ENCODE measurements at places on chromosomes 16 and 17.

DNA sequence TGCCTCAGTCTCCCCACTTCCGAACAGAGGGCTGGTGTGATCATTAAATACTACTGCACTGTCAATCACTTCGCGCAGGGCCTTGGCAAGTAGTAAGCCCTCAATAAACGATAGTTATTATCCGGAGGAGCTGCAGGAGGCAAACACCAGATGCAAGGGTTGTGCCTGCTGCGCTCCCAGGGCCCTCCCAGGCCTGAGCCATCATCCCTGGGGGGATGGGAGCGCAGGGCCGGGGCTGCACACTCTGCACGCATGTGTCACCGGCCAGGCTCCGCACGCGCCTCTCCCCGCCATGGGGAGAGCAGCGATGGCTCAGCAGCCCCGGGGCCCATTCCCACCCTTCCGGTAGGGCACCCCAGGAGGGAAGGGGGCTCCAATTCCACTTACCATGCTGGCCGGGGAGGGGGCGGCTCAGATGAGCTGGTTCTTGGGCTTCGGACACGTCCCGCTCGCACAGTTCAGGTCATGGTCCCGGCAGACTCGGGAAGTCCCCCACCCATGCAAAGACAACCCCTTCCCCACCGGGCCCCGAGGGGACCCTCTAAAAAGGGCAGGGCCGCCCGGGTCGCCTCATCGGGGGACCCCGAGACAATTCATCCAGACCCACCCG, 681 bp downstream of the XPO6 start:
- peak; percentile 11 for DNase-seq

- DNase-seq = no peak
Measured at GRCh38 chr17:75771334-75772281, 6.6 kb upstream of the GALK1 start.

GRCh38 chr16:29977063-29977825, 3.6 kb downstream of the TAOK2 start:
- DNase-seq = no peak

DNA sequence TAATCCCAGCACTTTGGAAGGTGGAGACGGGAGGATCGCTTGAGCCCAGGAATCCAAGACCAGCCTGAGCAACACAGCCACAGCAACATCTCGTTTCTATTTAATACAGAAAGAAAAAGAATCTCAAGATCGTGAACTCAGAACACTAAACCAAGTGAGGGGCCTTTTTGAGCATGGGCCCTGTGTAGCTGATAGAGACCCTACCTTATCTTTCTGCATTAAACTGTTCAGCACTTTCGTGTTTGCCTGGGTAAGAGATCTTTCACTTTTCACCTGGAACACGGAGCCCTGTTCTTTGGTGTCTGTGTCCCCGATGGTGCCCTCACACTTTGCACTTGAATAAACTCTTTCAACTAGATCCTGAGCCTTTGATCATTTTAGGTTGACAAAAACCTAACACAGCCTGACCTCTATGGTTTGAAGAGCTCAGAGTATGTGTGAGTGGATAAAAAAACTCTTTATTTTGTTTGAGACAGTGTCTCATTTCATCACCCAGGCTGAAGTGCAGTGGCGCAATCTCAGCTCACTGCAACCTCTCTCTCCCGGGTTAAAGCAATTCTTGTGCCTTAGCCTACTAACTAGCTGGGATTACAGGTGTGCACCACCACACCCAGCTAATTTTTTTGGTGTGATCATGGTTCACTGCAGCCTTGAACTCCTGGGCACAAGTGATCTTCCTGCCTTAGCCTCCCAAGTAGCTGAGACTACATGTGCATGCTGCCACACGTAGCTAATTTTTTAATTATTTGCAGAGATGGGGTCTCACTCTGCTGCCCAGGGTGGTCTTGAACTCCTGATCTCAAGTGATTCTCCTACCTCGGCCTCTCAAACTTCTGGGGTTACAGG, 83.8 kb upstream of the GRIN2A start:
- DNase-seq = no peak

- no peak for DNase-seq
Measured at GRCh38 chr17:43879723-43880419, 27.5 kb downstream of the MPP2 start.

- no peak for DNase-seq
Measured at GRCh38 chr17:48433896-48434295, 3.9 kb upstream of the SKAP1 start.

DNA sequence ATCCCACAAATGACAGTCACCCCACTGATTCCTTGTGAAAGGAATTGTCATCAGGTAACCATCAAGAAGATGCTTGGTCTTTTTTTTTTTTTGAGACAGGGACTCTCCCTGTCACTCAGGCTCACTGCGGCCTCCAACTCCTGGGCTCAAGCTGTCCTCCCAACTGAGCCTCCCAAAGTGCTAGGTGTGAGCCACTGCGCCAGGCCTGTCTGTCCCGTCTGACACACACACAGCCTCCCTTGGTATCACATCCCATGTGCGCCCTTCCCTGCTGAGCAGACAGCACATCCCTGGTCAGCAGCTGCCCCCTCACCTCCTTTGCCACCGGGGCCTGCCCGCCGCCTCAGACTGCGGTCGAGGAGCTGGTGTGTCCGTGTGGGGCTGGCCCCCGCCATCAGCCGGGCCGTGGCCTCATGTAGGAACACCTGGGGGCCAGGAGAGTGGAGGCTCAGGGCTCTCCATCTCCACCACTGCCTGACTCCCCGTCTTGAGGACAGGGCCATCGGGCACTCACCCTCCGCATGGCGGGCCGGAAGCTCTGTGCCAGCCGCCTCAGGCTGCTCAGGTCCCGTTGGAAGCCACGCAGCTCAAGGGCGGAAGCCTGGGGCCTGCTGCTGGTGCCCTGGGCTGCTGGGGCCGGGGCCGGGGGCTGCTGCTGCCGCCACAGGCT, 23.6 kb downstream of the SREBF1 start:
- DNase-seq = no peak

- DNase-seq = no peak
Measured at GRCh38 chr17:19311421-19312215, 50.9 kb downstream of the B9D1 start.

DNA sequence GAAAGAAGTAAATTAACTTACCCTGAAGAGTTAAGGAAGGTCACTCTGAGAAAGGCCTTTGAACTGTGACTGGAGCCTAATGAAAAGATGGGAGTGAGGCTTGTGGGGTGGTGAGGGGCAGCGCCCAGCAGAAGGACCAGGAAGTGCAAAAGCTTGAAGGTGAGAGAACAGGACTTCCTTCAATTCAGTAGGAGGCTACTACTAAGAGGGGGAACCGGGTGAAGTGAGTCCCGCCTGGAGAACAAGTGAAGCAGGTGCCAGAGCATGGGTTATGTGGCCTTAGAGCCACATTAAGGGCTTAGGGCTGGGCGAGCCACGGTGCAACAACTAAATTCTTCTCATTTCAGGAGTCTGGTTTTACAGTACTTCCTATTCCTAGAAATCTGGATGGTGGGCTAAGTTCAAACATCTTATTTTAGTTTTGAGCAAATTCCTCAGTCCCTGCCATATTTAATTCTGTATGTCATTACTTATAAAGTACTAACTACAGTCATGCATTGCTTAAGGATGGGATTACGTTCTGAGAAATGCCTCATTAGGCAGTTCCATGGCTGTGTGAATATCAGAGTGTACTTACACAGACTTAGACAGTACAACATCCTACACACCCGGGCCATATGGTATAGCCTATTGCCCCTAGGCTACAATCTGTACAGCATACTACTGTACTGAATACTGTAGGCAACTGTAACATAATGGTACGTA, 5.1 kb downstream of the CFAP20 start:
- DNase-seq = no peak

DNA sequence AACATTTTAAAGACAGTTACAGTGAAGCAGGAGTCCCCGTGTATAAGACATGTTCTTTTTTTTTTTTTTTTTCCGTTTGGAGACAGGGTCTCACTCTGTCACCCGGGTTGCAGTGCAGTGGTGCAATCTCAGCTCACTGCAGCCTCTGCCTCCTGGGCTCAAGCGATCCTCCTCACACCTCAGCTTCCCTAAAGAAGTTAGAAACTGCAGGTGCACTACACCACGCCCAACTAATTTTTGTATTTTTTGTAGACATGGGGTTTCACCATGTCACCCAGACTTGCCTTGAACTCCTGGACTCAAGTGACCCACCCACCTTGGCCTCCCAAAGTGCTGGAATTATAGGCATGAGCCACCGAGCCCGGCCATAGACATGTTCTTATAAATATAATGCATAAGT, 3.0 kb downstream of the EVI2B start:
- no peak for DNase-seq

DNA sequence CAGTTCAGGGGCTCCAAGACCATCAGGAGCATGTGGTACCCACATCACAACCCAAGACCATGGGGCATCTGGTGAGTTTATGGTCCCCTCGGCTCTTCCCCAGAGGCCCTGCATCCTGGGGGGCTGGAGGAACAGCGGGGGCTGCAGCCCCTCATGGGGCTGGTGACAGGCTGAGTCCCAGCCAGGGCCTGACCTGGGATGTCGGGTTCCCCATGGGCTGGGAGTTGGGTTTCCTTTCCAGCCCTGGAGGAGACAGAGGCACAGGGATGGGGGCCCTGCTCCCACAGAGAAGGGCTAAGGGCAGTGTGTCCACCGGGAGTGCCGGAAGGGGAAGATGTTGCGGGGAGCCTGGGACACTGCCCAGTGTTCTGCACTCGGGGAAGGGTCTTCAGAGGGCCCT, 82.4 kb downstream of the GOSR1 start:
- no peak for DNase-seq

GRCh38 chr17:17913695-17914332, 58.4 kb downstream of the TOM1L2 start:
- peak; percentile 63 for DNase-seq

- DNase-seq = no peak
Measured at GRCh38 chr17:59641799-59642484, 22.2 kb downstream of the CLTC start.

DNA sequence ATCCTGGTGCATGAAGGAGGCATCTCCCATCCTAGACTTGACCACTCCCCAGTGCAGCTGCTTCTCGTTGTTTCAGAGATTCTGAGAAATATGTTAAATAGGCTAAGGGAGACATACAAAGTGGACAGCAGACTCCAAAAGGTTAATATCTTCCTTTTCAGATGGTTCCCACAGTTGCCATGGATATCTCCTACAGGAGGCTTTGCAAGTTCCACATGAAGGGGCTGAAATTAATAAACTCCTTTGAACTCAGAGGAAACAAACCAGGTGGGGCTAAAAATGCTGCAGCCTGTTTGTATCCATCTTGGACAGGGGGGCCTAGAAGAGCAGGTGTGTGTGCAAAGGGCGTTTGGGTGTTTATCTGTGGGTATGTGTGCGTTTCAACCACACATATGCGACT, 257.4 kb upstream of the XYLT1 start:
- no peak for DNase-seq

DNA sequence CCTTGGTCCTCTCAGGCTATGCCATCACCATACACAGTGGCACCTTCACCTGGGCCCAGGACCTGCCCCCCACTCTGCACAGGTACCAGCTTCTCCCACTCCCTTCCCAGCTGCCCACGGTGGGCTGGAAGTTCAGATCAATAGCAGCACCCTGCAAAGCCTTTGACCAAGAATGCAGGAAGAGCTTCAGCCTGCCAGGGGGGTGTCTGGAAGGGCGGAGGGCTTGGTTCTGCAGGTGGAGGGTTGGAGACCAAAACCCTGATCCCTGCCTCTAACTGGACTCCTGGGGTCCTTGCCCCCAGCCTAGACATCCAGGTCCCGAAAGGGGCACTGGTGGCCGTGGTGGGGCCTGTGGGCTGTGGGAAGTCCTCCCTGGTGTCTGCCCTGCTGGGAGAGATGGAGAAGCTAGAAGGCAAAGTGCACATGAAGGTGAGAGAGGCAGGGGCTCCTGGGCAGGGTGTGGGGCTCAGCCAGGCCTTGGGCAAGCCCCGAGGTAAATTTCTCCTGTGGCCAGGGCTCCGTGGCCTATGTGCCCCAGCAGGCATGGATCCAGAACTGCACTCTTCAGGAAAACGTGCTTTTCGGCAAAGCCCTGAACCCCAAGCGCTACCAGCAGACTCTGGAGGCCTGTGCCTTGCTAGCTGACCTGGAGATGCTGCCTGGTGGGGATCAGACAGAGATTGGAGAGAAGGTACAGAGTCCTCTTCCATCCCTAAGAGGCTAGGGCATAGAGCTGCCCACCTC, 34.3 kb downstream of the ABCC3 start:
- no peak for DNase-seq

GRCh38 chr17:14042411-14042810, 26.9 kb upstream of the COX10 start:
- DNase-seq = no peak

- DNase-seq = no peak
Measured at GRCh38 chr17:59668816-59669215, 38.4 kb downstream of the PTRH2 start.

DNA sequence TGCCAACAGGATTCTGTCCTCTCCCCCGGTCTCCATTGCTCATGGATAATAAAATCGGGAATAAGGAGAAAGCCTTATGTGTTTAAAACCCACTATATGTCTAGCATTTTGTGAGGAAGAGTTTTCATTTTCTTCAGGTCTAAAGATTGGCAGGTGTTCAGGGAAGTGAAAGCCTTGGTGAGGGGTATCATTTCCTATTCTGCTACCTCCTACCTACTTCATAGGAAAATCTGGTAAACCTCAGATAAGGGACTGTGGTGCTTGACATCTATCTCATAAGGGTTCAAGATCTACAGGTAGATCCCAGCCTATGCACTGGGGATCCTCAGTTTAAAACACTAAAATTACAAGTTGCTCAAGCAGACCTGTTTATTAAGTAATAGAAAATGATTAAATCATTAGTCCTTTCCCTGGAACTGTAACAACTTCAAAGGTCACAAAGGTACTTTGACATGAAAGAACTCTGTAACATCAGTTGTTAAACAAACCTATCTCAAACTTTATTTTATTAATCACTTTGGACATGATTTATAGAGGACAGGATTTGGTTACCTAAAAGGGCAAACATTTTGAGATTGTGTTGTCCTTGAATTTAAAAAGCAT, 6.5 kb downstream of the MOSMO start:
- no peak for DNase-seq

GRCh38 chr16:58265480-58266052, 29.3 kb downstream of the PRSS54 start:
- DNase-seq = no peak

DNA sequence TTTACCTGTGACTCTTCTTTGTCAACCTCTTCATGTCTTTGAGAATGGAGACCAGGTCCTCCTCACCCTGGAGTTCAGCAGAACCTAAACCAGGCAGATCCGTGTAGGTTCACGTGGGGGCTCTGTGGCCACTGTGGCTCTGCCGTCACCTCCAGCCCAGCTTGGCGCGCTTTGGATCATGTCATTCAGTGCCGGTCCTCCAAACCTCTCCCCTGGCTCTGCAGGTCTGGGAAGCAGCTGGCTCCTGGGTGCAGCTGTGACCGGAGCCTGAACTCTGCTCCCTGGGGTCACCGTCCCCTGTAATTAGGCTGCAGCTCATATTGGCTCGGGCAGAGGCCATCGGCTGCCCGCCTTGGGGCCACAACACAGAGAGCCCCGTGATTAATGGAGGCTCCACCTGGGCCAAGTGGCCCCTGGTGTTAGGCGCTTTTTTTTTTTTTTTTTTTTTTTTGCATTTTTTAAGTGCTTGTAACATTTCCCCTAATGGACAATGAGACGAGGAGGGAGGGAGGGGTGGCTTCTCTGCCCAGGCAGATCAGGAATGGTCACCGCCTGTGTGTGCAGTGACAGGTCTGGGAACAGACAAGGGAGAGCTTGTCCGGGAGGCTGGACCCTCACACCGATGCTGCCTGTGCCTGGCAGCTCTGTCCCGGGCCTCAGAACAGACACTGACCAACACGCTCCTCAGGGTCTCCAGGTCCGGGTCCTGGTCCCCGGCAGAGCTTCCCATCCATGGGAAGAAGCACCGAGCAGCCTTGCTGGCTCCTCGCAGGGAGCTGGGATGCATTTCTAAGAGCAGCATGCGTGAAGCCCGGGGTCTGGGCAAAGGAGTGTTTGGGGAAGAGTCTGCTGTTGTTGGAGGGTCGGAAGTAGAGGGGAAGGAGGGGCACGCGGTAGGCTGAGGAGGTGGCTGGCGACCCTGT, 247.9 kb downstream of the SEC14L1 start:
- DNase-seq = no peak
